CMK (cell line): ENCODE measurements at places on chromosomes 7 and 10.
A peak's percentile ranks its signal among the peaks of the same experiment; 100 is the strongest.

GRCh38 chr10:59991661-59992060, 85.3 kb upstream of the CCDC6 start:
- DNase-seq, result no peak

DNA sequence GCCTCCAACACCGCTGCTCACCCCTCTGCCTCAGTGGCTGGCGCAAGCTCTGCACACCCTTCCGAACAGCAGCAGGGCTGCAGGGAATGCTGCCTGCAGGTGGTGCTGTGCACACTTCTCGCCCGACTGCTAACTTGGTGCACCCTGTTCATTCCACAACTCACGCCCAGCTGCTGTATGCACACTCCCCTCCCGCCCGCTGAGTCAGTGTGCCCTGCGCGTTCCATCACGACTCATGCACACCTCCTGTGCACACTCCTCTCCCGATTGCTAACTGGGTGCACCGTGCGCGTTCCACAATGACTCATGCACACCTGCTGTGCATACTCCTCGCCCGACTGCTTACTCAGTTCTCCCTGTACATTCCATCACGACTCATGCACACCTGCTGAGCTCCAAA, 21.5 kb downstream of the ADARB2 start:
- DNase-seq, result no peak

DNA sequence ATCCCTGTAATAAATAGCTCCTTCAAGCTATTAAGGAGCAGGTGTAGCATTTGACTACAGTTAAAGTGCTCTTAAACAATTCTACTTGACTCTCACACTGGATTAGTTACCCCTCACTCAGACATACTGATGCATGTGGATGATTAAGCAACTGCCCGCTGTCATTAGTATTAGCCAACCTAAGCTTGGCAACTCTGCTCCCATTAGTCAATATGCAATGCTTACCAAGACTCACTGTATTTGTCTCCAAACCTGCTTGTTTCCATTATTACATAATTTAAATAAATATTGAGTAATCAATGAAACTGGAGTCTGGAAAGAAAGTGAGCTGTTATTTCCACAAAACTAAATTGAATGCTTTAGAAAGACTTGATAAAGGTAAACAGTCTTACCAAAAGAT, 144.0 kb upstream of the ASAH2 start:
- no peak for DNase-seq

- no peak for DNase-seq
Observed at GRCh38 chr10:4256971-4257370, 472.0 kb upstream of the KLF6 start.

- no peak for DNase-seq
Observed at GRCh38 chr7:36765605-36766004, 41.3 kb upstream of the AOAH start.

DNA sequence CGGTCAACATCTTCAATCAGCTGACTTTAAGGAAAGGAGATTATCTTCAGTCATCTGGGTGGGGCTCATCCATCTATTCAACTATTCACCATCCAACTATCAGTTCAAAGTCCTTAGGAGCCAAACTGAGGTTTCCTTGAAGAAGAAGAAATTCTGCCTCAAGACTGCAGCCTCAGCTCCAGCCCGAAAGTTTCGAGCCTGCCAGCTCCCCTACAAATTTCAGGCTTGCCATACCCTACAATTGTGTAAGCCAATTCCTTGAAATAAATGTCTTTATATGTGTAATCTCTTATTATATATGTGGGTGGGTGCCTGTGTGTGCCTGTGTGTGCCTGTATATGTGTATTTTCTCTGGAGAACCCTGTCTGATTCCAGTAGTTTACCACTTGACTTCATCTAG, 447.8 kb downstream of the INHBA start:
- no peak for DNase-seq

DNA sequence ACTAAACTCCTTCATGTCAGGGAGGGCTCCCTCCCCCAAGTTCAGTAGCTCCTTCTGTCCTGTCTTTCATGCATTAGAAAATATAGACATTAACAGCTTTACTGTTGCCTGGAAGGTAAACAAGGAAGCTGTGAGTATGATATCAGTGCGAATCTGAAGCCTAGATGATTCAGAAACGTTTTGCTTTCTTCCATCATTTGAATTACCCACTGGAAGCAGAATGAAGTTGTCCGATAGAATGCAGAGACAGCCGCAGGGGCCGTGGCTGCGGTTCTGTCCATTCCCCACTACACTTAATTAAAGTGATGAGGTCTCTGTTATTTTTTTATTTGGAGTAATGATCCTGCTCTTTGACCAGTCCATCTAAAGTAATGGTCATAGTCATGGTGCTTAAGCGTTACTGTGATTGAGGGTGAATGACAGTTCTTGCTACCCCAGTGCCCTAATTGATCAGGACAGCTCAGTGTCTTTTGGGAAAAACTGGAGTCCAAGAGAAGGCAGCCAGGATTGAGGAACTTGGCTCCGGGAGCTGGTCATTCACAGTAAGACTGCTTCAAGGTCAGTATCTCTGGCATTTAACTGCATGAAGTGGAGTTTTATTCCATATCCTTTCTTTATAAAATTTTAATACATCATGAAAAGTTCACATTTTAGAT, 69.9 kb downstream of the PTPRE start:
- DNase-seq, result no peak

GRCh38 chr7:29408841-29409243, 154.8 kb upstream of the PRR15 start:
- DNase-seq, result peak; percentile 17

DNA sequence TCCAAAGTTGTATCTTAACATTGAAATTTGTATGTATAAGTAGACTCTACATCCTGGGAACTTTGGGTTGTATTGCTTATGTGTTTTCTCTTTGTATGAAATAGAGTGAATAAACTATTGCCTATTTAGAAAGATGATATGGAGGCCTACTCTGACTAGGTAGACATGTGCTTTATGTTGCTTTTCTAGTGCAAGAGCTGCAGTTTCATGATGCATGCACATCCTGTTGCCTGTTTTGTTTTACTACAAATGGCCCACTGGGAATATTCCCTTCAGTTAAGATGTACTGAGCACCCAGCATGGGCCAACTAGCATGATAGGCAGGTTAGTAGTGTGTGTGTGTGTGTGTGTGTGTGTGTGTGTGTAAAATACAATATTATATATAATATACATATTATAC, 282.1 kb upstream of the LRGUK start:
- DNase-seq, result no peak

- no peak for DNase-seq
Observed at GRCh38 chr10:69816521-69816920, 14.8 kb downstream of the COL13A1 start.

DNA sequence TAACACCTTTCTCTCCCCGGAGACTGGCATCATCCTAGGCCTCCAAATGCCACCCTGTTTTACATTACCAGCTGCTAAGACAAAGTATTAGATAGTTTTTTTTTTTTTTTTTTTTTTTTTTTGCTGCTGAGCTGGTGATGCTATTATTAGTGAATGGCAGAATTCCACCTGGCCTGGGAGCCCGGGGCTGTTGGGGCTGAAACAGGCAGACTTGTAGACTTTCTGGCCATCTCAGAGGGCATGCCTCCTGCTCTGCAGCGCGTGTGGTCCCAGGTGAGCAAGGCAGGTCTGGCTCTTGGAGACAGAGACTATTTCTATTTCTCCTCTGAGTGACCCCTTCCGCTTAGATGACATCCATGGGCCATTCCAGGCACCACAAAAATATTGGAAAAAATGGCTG, 104.2 kb downstream of the EMX2 start:
- no peak for DNase-seq

DNA sequence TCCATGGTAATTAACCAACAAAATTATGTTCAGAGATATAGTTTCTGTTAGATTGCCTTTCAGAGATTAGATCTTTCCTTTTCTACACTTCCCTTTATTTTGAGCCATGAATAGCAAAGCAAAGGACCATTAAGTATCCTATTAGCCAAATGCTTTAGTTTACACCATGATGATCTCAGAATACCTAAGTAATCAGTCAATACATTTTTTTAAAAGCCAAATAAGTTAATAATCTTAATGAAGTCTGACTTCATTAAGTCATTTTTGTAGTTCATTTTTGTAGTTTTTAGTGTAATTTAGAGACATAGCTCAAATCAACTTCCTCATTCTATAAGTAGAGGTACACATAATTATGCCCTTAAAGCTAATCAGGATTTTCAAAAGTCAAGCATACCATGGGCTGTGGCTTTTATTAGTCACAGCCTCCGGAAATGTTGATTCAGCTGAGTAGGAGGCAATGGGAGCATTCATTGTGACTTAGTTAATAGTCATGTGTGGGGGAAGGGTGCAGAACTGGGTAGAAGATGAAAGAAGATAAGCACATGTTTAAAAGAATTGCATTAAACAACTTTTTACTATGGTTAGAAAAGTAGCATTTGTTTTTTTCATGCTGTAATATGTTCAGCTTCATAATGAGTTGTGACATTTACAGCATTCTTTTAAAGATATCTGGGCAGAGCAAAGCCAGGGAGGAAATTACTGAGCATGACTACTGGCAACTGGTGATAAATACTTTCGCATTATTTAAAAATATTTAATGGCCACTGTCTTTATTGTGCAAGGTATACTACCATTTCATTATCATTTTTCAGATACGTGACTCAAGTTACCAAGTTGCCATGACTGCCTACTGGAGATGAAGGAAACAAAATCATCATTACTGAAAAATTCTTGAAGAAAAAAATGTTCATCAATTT, 57.3 kb upstream of the CCDC71L start:
- peak; percentile 20 for DNase-seq

DNA sequence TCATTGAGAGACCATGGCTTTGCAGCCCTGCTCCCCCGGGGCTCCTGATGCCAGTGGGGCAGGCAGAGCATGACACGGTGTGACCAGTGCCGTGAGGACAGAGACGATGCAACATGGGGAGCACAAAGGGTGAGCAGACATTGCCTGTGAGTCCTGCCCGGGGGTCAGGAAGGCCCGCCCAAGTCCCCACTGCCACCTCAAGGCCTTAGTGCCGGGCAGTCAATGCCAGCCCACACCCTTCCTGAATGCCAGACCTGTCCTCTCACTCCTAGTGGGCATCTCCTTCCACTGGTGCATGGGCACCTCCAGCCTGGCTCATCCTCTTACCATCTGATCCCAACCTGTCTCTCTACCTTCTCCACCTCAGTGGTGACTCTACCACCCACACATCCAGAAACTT, 157.9 kb upstream of the ZMIZ1 start:
- DNase-seq, result no peak

DNA sequence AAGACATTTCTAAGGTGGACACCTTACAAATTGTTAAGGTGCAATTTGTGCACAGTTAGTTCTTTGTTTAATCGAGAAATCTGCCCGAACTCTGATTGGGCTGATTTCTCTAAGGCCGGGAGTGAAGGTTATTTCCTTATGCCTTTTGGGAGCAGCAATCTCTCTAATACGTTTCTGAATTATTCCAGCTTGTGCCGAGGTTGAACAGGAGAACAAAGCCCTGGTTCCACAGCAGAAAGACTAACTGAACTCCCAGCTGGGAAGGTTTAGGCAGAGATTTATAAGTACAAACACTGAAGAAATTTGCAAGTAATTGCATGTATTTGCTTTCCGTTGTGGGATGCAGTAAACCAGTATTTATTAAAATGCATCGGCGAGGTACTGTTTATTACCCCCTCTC, 116.8 kb downstream of the GLI3 start:
- DNase-seq, result no peak

DNA sequence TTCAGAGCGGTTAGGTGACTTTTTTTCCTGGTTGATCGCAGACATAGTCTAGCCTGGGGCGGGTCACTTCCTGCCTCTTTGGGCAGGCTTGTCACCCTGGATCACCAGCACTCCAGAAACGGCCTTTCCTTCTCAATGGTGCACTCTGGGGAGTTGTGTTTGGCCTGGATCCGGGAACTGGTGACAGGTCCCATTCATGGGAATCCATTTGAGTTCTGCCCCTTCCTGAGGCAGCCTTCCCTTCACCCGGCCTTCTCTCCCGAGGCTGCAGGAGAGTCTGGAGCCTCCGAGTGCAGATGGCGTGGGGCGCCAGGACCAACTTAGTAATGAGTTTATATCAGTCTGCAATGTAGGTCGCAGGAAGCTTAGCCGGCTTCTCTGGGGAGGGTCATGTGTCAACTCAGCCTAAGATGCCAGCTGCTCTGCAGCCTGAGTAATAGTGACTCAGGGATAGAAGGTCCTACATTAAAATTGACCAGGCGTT, 54.2 kb downstream of the TACR2 start:
- no peak for DNase-seq

DNA sequence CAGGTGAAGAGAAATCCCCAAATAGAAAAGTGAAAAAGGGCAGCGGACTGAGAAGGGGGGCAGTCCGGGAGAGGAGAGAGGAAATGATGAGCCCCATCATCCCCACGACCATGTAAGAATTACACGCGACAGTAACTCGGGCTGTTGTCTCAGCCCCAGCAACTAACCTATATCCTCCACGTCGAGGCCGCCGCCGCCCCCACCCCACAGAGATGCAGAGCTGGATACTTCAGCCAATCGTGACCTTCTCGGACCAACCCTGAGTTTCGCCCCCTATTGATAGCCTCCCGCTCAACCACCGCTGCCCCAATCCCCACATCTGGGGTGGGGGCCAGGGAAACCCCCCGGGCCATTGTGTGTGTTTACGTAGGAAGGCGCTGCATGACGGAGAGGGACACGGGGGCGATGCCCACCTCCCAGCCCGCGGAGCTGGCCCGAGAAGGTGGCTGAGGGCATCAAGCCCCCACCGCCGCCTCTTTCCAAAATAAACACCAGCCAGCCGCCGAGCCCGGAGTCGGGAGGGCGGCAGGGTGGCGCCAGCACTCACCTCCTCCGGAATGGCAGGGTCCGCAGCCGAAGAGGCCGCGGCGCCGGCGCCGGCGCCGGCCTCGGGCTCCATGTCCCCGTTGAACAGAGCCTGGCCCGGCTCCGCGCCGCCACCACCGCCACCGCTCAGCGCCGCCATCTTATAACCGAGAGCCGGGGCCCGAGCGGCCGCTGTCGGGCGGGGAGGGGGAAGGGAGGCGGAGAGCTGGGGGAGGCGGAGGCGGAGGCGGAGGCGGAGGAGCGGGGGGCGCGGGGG, 509 bp downstream of the BRAF start:
- peak; percentile 24 for DNase-seq
